M059J (cell line): ENCODE measurements at places on chromosomes 5 and 9.
A peak's percentile ranks its signal among the peaks of the same experiment; 100 is the strongest.

DNA sequence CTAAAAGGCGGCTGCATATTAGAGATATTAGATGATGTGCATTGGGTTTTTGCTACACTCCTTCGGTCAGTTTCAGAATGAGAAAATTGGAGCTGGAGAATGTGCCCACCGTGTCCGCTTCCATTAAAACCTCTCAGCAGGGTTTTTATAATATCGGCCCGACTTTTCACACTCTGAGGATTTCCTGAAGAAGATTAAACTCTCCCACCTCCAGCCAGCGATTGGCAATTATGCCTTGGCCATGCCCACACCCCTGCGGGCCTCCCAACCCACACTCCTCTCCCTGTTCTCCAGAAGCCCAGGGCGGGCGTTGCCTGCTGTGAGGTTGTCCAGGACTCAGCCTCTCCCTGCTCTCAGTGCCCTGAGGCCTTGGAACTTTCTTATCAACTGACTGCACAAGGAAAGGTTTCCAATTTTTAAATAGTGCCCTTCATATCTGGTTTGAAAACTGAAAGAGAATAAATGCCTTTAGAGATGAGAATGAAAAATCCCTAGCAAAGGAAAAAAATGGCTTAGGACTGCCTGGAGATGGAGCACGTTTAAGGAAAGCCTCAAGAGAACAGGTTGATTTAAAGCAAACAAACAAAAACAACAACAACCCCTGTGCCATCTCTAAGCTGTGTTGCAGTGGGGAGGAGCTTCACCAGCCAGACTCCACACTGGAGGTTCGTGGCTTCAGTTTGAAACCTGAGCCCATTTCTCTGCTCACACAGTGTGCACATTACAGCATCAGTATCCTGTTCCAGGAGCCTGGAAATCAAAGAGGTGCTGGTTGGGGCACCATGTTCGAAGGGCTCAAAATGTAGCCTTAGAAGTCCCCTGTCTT lies 292.9 kb downstream of the NSG2 start:
- DNase-seq = peak; percentile 94

- no peak for DNase-seq
Measured at GRCh38 chr9:98430535-98431292, 175.3 kb upstream of the TBC1D2 start.

GRCh38 chr5:6328173-6328572 lies 50.2 kb downstream of the MED10 start:
- DNase-seq = peak; percentile 26

- no peak for DNase-seq
Measured at GRCh38 chr9:93200989-93201334, 17.0 kb downstream of the WNK2 start.

- no peak for DNase-seq
Measured at GRCh38 chr9:134971696-134972095, 54.0 kb upstream of the FCN1 start.

DNA sequence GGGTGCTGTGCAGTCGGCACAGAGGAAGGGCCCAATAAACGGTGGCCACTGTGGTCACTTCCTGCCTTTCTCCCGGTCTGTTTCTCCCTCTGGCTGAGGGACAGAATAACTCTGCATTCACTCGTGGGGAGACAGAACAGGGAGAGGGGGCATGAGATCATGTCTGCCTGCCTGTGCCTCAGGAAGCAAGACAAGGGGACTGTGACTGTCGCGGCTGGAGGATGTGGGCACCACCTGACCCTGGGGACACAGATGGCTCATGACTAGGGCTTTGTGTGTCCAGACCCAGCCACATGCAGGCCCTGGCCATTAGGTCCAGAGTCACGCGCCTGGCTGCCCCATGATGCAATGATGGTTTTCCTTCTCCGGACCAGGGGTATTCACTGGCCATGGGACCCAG lies 5.8 kb downstream of the TRUB2 start:
- no peak for DNase-seq

- peak; percentile 72 for DNase-seq
Measured at GRCh38 chr5:19241690-19242089, 746.3 kb downstream of the CDH18 start.

DNA sequence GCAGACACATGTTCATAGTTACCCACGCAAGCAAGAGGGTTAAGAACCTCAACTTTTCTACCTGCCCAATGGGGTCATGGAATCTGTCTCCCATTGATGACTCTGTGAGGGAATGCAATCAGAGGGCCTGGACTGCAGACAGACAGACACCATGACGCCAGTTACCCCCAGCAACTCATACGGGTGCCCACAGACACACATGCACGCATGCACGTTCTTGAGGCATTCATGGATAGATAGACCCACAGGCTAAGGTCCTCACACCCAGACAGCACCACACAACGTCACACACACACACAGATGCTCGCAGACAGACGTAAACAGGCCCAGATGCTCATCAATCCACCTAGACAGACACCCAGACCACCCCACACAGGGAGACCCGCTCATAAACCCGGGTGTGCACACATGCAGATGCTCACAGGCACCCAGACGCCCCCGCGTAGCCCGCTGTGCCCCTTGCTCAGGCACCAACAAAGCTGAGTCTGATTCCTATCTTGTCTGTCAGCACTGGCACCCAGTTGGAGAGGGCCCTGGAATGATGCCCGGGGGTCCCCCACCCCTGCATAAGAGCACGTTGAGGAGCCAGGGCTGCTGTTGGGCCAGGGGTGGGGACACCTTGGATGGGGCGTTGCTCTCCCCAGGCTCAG lies 23.6 kb downstream of the LHX2 start:
- no peak for DNase-seq

GRCh38 chr5:13632676-13633075 lies 311.8 kb downstream of the DNAH5 start:
- DNase-seq = peak; percentile 95

DNA sequence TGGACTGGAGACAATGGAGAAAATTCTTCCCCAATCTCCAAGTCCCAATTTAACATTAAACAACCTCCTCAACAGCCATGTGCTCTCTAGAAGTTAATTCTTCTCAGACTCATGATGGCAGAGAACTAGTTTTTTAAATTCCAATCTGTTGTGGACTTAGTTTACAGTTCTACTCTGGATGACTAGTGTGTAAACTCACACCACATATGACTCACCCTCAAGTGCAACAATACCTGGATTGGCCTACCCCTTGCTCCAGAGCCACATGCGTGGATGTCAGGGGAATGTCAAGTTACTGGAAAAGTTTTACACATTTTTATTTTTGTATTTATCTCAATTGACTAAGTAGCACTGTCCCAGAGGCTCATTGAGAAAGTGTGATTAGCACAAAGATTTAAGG lies 136.0 kb upstream of the EFNA5 start:
- DNase-seq = peak; percentile 91

DNA sequence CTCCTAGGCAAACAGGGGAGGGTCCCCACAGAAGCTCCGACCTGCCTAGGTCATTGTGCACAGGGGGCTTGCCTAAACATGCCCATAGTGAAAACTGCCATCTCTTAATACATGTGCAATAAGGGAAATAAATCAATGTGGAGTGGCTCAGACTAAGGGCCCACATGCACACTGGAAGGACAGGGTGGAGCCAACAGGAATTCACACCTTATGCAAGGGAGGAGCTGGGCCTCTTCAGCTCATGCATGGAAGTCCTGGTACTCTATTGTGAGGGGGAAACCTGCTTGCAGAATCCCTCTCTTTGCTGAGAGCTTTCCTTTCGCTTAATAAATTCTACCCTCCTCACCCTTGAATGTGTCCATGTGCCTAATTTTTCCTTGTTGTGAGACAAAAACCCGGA lies 815.8 kb downstream of the EFNA5 start:
- DNase-seq = no peak

- peak; percentile 54 for DNase-seq
Measured at GRCh38 chr5:77743181-77743580, 33.0 kb downstream of the TBCA start.
